Stimulated activated CD4-positive, alpha-beta T cell treated with anti-CD3 and anti-CD28 coated beads, Interleukin-15, amount 100 ng/mL, for 24 hours (primary cell): ENCODE measurements at places on chromosomes 2 and 18.
A peak's percentile ranks its signal among the peaks of the same experiment; 100 is the strongest.

- DNase-seq, result no peak
Observed at GRCh38 chr2:181780047-181780651, 99.8 kb upstream of the NEUROD1 start.

GRCh38 chr2:5598156-5598555, 94.0 kb upstream of the SOX11 start:
- DNase-seq, result no peak

DNA sequence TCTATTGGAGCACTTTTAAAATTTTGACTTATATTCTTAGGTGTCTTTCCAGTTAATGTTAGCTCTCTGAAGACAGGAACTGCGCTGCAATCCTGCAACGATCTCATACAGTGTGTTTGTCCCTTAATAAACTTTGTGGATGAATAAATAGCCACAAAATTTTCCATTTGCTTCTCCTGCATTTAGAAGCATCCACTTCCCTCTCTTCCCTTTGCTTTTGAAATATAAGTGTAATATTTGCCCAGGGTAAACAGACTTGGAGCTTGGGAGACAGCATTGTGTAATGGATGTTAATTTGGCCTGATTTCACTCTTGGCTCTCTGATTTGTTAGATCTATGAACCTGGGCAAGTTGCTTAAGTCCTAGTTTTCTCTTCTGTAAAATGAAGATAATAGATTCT, 58.2 kb upstream of the CD28 start:
- DNase-seq, result no peak

DNA sequence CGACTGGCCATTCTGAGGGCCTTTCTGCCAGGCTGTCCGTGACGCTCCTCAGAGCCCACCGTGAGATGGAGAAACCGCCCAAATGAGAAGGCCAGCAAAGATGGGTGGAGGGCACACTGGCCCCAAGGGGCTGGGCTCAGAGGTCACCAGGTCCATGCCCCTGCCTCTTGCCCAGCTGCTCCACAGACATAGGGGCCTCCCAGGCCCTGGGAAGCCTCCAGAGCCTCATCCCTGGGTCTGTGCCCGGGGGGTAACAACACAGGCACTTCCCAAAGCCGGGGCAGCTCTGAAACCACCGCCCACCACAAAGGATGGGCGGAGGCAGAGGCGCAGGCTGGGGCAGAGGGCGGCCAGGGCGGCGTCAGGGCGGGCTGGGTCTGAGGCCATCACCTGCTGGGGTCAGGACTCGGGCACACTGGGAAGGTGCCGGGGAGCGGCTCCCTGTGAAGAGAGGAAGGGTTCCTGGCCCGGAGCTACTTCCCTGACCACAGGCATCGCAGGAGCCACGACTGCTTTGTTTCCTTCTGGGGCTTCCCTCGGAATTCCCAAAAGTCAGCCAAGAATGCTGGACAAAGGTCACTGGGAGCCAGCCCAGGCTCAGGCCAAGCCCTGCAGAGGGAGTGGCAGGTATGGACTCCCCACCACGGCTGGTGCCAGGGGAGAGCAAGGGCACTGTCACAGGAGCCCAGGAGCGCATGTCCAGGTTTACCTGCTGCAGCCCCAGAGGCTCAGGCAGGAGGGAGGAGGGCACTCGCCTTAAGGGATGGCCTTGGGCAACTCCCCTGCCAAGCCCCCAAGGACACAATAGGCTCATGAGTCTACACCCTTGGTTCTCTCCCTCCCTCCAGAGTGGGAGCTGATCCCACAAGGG, 9.4 kb downstream of the CYP26B1 start:
- DNase-seq, result no peak

DNA sequence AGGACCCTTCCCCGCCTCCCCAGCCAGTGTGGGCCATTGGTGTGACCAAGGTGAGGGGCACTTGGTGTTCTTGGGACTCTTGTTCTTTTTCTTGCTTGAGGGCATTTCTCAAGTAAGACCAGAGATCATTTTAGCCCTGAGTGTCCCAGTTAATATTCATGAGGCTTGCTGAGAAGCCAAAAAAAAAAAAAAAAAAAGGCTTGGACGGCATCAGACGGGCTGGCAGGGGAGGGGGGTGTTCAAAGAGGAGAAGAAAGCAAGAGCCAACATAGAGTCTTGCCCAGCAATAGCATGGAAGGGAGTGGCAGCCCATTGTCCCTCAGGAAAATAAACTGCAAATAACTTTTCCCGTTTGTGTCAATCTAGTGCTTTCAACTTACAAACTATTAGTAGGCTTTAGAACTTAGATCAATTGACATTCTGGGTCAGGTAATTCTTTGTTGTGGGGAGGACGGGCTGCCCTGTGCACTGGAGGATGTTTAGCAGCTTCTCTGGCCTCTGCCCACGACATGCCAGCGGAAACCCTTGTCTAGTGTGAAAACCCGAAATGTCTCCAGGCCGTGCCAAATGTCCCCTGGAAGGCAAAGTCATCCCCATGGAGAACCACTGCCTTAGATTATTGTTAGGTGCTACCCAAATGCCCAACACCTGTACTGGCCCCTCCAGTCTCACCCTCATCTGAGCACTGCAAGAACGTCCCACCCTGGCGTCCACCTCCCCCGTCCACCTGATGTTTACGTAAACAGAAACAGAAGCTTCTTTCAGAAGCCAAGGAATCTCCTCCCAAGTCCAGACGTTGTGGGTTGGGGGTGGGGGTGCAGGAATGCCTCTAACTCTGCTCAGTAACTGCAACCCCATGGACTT, 163.4 kb downstream of the BCL2 start:
- no peak for DNase-seq

- DNase-seq, result no peak
Observed at GRCh38 chr2:10304458-10305253, 2.0 kb downstream of the HPCAL1 start.

GRCh38 chr2:174492963-174493431, 6.2 kb upstream of the GPR155 start:
- DNase-seq, result peak; percentile 72

GRCh38 chr2:12594590-12594989, 122.1 kb upstream of the TRIB2 start:
- DNase-seq, result no peak

DNA sequence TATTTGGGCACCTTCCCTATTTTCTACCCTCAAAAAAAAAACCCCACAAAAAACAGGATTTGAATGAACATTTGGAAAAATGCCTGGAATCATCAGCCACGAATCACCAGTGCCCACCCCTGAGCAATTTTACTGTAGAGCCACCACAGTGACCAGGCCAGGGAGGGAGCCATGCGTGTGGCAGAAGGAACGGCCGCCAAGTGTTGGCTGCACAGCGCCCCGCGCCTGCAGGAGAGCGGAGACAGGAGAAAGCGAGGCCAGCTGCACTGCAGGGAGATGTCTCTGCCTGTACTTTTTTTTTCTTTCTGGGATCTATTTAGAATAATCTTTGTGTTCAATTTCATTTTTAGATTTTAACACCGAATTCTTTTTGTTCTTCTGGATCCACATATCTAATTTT, 269.3 kb upstream of the RAB12 start:
- DNase-seq, result no peak

- no peak for DNase-seq
Observed at GRCh38 chr18:63753676-63754075, 21.5 kb upstream of the SERPINB7 start.

GRCh38 chr2:182064019-182064778, 78.5 kb downstream of the PPP1R1C start:
- DNase-seq, result no peak
